Stimulated activated CD8-positive, alpha-beta memory T cell treated with anti-CD3 and anti-CD28 coated beads, Interleukin-4, amount 100 ng/mL, for 1 hour (primary cell): ENCODE measurements at places on chromosomes 2 and 18.

- no peak for DNase-seq
Observed at GRCh38 chr2:61750624-61751023, 103.2 kb downstream of the FAM161A start.

- no peak for DNase-seq
Observed at GRCh38 chr2:19872302-19872701, 29.5 kb downstream of the TTC32 start.

GRCh38 chr2:63698786-63699548 is 110.2 kb downstream of the MDH1 start:
- no peak for DNase-seq

DNA sequence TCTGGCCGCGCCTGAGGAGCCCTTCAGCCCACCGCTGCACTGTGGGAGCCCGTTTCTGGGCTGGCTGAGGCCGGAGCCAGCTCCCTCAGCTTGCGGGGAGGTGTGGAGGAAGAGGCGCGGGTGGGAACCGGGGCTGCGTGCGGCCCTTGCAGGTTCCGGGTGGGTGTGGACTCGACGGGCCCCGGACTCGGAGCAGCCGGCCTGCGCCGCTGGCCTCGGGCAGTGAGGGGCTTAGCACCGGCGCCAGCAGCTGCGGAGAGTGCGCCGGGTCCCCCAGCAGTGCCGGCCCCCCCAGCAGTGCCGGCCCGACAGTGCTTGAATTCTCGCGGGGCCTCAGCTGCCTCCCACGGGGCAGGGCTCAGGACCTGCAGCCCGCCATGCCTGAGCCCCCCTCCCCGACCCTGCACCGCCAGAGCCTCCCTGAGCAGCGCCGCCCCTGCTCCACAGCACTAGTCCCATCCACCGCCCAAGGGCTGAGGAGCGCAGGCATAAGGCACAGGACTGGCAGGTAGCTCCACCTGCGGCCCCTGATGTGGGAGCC is 534.2 kb downstream of the ZNF804A start:
- no peak for DNase-seq

GRCh38 chr18:70338890-70339289 is 50.0 kb downstream of the SOCS6 start:
- no peak for DNase-seq

DNA sequence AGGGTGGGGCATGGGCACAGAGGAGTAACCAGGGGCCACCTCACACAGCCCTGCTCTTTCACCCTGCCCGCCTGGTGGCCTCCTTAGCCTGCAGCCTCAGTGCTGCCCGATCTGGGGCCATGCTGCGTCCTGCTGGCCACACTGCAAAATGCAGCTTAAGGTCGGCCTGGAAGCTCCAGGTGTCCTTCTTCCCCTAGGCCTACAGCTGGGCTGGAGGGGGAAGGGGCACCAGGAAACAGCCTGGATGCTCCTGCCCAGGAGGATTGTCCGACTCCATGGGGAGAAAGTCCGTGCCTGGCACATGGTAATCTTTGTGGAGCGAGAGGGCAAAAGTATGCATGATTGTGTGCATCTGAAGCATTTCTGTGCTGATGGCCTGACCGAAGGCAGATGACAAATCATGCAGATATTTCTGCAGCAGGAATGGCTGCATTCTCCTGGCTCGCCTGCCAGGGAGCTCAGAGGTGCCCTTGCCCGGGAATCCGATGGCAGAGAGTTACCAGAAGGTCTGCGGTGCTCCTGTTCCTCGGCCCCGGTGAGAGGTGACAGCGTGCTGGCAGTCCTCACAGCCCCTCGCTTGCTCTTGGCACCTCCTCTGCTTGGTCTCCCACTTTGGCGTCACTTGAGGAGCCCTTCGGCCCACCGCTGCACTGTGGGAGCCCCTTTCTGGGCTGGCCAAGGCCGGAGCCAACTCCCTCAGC is 12.8 kb upstream of the ALPP start:
- DNase-seq, result no peak

DNA sequence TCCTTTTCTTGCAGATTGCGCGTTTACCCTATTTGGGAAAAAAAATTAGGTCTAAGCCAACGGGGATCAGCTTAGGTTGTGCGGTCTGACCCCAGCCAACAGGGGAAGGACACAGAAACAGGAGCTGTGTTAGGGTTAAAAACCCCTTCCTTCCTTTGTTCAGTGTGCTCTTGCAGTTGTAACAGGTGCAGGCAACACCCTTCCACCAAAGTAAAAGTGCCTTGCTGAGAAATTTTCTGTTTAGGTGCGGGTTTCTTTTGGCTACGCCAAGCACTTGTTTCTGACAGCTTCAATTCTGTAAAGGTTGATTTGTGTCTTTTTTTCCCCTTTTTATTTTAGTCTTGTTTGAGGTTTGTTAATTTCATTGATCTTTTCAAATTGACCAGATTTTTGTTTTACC is 92.5 kb downstream of the PTPN4 start:
- no peak for DNase-seq

GRCh38 chr2:151976945-151977353 is 121.9 kb downstream of the CACNB4 start:
- DNase-seq, result no peak

DNA sequence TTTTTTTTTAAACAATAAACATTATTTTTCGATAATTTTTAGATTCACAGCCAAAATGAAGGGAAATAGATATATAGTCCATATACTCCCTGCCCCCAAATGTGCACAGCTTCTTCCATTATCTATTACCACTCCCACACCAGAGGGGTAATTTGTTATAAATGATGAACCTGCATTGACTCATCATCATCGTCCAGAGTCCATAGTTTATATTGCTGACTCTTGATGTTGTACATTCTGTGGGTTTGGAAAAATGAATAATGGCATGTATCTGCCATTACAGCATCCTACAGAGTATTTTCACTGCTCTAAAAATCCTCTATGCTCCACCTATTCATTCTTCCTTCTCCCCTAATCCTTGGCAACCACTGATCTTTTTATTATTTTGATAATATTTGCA is 121.5 kb downstream of the LTBP1 start:
- no peak for DNase-seq

GRCh38 chr2:163505281-163505680 is 230.5 kb downstream of the FIGN start:
- DNase-seq, result no peak
